ENCODE measurements at places on chromosomes 1 and 21. TPM values are rescaled to one million over a fixed set of nuclear protein-coding genes. Genes with fewer than 3 reads are reported as not detected.

GRCh38 chr1:24900486-24900849 is 29.6 kb downstream of the RUNX3 start:
- H3K27ac ChIP-seq: no peak overlapping the region
- peaks cover 14% of the 10 kb centered on the region for H3K27me3 ChIP-seq
- H3K4me1 ChIP-seq: no peaks in the 10 kb centered on the region

- no peaks in the 10 kb centered on the region for H3K4me1 ChIP-seq
- H3K36me3 ChIP-seq: no peaks in the 10 kb centered on the region
- H3K27me3 ChIP-seq: no peaks in the 10 kb centered on the region
- no peak overlapping the region for H3K4me3 ChIP-seq
These were observed 126.1 kb downstream of the CD247 start for GRCh38 chr1:167392200-167392696.

- H3K4me3 ChIP-seq: no peak overlapping the region
- H3K36me3 ChIP-seq: peaks cover 10% of the 10 kb centered on the region
- H3K4me1 ChIP-seq: peaks cover 6% of the 10 kb centered on the region
- H3K27ac ChIP-seq: no peak overlapping the region
- no peak for DNase-seq
These were observed 205.5 kb downstream of the PTBP2 start for GRCh38 chr1:96927125-96927524.

Gene VHLL
- not detected for total RNA-seq
